ENCODE measurements at places on chromosomes 4 and X. TPM values are rescaled to one million over a fixed set of nuclear protein-coding genes. Genes with fewer than 3 reads are reported as not detected.

DNA sequence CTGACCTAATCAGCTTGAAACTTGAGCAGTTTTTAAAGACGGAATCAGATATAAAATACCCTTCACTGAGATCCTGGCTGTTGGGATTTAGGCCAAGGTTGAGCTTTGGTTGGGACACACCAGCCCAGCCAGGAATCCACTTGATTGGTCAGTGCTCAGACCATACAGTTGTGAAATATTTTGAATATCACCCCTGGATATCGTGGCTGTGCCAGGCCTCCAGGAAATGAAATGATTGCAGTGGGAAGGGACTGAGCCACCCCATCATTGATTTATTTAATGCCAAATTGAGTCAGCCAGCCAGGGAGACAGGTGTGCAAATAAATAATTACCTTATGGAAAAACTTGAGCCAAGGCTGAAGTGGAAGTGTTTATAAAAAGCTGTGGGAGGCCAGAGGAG, 128.4 kb upstream of the SCML1 start:
- no peak for DNase-seq

DNA sequence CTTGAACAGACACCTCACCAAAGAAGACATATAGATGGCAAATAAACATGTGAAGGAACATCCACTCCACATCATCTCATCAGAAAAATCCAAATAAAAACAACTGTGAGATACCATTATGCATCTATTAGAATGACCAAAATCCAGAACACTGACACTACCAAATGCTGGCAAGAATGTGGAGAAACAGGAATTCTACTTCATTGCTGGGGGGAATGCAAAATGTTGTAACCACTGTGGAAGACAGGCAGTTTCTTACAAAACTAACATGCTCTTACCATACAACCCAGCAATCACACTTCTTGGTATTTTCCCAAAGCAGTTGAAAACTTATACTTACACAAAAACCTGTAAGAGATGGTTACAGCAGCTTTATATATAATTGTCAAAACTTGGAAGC, 38.2 kb upstream of the ANTXR2 start:
- no peak for DNase-seq

GRCh38 chr4:138034871-138035270, 207.3 kb downstream of the SLC7A11 start:
- DNase-seq = no peak

The ZAR1 gene
- not detected for total RNA-seq
